Left ventricle myocardium superior (tissue), 1 donor: ENCODE measurements at places on chromosomes 4 and X.
A peak's percentile ranks its signal among the peaks of the same experiment; 100 is the strongest.

- DNase-seq = peak; percentile 44
These were observed 182.5 kb upstream of the NPY2R start for GRCh38 chr4:155025762-155026457.

- peak; percentile 59 for DNase-seq
These were observed 183.9 kb downstream of the OPHN1 start for GRCh38 chrX:68249401-68249831.

- DNase-seq = peak; percentile 34
These were observed 10.8 kb upstream of the LDB2 start for GRCh38 chr4:16909281-16909680.

- no peak for DNase-seq
These were observed 690.9 kb downstream of the PCDH19 start for GRCh38 chrX:99719140-99719539.

DNA sequence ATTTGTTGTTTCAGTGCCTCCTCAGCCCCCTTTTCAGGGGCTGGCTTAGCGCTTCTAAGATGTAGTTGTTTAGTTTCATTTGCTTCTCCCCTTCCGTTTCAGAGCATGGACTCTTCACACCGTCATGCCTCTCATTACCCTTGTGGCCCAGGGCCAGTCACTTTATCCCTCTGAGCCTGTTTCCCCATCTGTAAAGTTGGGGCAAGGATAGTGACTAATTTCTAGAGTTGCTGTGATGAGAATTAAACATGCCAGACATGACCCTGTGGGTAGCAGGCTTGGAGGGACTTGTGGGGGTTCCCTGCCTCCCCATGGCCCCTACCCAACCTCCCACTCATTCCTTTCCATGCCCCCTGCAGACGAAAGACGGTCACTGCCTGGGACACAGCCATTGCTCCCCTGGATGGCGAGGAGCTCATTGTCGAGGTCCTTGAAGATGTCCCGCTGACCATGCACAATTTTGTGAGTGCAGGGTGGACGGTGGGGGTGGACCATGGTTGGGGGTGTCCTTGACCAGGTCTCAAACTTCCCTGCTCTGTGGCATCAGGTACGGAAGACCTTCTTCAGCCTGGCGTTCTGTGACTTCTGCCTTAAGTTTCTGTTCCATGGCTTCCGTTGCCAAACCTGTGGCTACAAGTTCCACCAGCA lies 3.6 kb downstream of the ARAF start:
- DNase-seq = no peak

GRCh38 chrX:34426334-34426733 lies 230.8 kb downstream of the TMEM47 start:
- no peak for DNase-seq

GRCh38 chrX:78693012-78693411 lies 33.9 kb upstream of the RTL3 start:
- DNase-seq = no peak

DNA sequence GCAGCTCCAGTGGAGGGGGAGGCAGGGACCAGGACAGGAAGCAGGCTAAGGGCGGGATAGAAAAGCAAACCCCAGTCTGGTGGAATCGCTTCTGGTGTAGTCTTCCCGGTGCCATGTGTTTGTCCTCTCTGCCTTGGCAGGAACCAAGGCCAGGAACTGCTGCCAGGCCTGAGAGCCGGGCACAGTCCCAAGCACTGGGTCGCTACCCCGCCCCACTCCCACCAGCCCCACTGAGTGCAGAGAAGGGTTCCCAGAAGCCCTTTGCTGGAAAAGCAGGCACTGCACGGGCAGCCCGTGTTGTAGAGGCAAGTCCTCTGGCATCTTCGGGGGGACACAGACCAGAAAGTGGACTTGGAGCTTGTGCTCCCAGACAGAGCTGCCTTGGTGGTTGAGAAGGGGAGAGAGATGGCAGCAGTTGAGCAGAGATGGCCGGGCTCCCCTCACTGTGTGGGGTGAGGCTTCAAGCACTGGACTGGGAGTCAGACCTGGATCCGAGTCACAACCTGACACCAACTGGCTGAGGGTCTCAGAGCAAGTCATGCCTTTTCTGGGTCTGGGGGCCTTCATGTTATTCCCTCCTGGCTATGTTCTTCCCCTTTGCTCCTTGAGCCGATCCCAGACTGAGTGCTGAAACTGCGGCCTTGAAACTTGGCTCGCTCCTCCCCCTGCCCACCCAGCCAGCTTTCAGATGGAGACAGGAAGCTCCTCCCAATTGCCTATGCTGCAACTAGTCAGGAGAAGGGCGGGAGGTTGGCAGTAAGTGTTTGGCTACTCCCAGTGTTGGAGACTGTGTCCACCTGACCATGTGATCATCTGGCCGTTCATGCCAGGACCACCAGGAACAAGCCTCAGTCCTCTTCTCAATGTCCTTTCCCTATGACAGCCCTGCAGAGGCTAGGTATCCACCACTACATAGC lies 59.7 kb upstream of the MTM1 start:
- peak; percentile 78 for DNase-seq

DNA sequence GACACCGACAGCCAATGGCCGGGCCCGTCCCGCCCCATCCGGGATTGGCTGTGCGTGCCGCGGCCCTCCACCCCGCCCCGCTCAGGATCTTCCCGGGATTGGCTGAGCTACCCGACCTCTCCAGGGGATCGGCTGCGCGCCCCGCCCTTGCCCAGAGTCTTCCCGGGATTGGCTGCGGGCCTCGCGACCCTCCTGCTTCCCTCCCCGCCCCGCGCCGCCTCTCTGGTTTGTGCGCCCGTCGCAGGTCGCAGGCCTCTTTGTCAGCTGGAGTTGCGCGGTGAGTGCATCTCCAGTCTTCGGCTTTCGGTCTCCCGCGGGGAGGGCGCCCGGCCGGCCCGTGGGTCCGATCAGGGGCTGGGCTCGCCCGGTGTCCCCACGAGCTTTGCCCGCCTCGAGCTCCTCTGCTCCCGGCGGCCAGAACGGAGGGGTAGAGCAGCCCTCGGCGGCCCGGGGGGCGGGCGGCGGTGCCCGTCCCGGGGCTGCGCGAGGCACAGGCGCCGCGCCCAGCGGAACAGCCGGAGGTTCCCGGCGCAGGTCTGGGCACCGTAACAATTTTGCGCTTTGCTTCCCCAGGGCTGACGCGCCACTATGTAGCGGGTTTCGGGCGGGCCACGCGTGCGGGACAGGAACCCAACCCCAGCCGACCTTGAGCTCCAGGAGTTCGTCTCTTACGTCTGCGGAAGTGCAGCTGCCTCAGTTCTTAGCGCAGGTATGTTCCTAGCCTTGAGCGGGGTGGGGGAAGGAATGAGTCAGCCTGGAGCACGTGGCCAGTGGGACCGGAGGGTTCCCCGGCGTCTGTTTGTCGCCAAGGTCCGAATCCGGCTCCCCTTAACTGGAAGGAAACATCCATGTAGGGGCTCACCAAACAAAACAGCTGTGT lies 38.7 kb downstream of the ERVMER34-1 start:
- DNase-seq = peak; percentile 99

DNA sequence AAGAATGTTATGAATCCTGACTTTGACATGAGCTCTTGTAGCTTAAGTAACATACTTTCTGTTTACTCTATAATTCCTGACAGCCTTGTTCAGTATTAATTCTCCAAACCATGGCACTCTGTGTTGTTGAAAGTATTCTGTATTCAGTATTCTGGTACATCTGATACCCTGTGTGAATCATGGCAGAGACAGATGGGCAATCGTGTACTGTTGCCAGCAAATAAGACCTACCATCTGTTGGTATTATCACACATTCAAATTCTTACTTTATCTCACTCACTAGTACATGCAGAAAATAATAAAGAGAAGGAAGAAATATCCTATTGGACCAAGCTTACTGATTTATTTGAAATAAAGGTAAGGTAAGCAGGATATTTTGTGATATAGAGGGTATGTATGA lies 7.9 kb downstream of the MBTPS2 start:
- no peak for DNase-seq

GRCh38 chr4:11730545-11730944 lies 301.9 kb upstream of the HS3ST1 start:
- no peak for DNase-seq

- no peak for DNase-seq
These were observed 218.5 kb downstream of the PRR32 start for GRCh38 chrX:127038065-127038464.

DNA sequence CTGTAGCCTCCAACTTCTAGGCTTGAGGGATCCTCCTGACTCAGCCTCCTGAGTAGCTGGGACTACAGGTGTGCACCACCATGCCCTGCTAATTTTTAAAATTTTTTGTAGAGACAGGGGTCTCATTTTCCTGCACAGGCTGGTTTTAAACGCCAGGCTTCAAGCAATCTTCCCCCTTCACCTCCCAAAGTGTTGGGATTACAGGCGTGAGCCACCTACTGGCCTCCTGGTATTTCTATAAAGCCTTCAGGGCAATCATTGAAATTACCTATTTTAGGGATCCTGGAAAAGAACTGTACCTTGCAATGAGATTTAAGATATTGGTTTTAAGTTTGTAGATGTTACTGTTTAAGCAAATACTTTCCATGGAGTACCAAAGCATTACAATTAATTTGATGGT lies 13.5 kb upstream of the PLS3 start:
- no peak for DNase-seq

GRCh38 chr4:35975617-35976355 lies 268.5 kb downstream of the ARAP2 start:
- DNase-seq = no peak

DNA sequence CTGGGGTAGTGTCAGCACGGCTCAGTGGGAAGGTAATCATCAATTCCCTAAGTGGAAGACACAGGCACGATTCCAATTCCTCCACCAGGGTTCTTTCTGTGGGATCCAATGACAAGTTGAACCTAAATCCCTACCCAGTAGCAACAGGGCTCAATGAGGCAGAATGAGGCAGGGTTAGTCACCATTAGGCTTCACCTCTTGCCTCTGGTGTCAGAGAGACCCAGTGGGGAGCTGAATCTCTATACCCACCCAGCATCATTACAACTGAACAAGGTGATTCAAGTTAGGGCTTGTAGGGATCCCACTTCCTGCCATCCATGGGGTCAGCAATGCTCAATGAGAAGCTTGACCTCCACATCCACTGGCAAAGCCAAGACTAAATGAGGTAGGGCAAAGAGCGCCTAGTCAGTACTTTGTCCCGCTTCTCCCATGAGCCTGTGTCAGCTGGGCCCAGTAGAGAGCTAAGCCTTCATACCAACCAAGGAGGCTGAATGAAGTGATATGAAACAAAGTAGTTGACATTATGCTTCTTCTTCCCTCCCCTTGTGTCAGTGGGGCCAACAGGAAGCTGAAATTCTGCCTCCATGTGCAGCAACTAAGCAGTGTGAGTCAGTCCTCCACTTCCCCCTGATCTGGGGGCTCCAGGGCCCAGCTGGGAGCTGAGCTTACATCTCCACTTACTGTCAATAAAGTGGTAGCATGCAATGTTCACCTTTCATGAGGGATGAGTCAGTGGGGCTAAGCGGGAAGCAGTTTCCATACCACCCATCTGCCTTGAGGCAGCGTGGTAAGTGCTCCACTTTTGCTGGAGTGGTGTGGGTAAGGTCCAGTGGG lies 36.4 kb upstream of the RBM41 start:
- DNase-seq = no peak

- no peak for DNase-seq
These were observed 156.6 kb upstream of the SCML1 start for GRCh38 chrX:17580539-17581152.

DNA sequence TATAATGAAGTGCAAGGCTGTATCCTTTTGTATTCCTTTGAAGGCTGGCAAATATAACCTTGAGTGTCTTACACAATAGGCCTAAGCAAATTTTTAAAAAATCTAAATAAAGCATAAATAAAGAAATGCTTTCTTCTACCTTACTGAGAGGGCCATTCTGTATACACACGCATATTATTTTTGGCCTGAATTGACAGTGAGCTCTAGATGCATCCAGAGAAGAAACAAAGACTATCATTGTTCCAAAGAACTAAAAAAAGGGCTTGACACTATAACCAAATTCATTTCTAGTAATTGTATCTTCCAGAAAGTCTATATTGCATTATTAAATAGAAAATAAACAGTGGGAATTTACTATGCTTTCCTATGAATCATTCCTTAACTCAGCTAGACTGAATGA lies 100.2 kb downstream of the MAGEB17 start:
- no peak for DNase-seq

- no peak for DNase-seq
These were observed 49.4 kb upstream of the USP38 start for GRCh38 chr4:143135358-143135757.

DNA sequence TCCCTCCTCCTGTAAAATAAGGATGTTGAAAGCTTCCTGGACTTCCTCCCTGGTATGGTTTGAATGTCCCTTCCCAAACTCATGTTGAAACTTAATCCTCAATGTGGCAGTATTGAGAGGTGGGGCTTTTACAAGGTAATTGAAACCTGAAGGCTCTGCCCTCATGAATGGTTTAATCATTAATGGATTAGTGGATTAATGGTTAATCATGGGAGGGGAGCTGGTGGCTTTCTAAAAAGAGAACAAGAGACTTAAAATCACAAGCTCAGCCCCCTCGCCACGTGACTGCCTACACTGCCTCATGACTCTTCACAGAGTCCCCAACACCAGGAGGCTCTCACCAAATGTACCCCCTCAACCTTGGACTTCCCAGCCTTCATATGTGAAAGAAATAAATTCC lies 124.6 kb upstream of the ANXA3 start:
- DNase-seq = no peak

DNA sequence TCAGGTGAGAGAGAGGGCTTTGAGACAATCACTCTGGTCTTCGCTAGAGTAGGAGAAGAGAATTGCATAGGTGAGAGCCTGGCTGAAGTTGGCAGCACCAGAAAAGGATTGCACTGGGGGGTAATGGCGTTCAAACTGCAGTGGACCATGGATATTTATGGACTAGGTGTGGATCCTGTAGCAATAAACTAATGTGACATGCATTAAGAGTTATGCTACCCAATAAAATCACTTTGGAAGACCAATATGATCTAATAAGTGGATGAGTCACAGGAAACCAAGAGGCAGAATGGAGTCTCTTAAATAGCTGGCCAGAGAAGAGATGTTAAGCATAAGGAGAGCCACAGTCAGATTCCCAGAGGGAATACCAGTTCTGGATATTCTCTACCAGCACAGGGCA lies 259.8 kb downstream of the FBXO8 start:
- no peak for DNase-seq

DNA sequence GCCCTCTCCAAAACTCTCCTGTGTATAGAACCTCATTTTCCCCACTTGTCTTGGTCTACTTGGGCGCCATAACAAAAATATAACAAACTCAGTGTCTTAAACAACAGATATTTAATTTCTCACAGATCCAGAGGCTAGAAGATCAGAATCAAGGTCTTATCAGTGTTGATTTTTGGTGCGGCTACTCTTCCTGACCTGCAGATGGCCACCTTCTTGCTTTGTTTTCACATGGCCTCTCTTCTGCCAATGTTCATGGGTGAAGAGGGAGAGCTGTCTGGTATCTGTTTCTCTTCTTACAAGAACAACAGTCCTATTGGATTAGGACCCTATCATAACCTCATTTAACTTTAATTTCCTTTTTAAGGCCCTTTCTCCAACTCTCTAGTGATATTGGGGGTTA lies 177.3 kb downstream of the PABPC4L start:
- no peak for DNase-seq

GRCh38 chrX:72340626-72341025 lies 34.9 kb upstream of the CITED1 start:
- no peak for DNase-seq

DNA sequence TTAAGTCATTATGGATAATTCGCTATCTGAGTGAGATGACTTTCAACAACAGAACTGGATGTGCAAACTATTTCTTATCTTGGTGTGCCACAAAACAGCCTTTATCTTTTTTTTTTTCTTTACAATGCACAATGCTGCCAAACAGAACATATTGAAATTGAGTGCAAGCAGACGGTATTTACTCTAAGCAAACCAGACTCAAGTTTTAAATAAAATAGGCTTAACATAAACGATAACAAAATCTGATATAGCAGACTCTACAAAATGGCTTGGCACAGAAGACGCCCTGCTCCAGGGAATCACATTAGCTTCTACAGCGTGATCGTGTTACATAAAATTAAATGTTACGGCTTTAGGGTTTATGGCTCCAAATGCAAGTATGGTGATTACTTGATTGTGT lies 9.6 kb upstream of the STK32B start:
- no peak for DNase-seq
